Effector memory CD4-positive, alpha-beta T cell (primary cell): ENCODE measurements at places on chromosomes 12 and 14.

DNA sequence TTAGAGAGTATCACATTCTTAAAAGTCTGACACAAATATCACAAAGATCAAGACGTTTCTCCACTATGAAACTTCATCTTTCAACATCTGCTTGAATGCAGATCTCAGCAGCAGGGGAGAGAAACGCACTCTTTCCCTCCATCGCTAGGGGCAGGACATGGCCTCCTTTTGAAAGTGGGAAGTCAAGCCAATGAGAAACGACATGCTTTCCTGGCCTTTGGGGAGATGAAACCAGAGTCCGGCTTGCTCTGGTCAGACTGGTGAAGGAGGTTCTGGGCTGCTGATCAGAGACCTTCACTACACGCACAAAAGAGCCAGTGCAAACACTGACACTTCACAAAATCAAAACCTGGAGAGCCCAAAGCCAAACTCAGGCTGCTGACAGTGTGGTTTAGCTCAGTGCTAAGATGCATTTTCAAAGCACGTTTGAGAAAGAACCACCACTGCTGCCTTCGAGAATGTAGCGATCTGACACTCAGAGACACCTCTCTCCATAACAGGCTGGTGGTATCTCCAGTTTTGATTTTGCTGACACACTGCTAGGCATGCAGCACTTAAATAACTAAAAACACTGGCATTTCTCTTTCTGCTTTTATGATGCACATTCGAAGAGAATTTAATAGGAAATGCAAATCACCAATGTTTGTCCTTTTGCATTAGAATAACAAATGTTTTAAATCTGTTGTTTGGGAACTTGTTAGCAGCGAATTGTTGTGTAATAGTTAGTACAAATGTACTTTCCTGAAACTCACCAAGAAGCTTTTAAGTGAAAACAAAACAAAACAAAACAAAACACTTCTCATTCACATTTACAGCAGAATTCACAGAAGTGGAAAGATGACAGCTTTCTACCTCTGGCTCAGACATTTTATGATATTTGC lies 93.9 kb upstream of the OVCH1 start:
- DNase-seq = no peak

DNA sequence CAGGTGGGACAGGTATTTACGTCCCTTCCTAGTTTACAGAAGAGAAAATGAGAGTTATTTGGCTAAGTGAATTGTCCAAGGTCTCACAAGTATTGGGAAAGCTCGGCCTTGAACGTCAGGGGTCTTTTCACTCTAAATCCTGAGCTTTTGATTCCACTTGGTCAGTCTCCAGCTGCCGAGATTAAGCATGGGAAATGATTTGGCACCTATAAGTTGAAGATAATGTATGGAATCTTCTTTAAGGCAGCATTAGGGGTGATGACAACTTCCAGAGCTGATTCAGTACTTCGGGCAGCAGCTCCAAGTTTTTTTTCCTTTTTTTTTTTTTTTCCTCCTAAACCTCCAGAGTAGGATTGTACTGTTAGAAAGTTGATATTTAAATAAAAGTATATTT lies 722 bp downstream of the FAM234B start:
- no peak for DNase-seq

DNA sequence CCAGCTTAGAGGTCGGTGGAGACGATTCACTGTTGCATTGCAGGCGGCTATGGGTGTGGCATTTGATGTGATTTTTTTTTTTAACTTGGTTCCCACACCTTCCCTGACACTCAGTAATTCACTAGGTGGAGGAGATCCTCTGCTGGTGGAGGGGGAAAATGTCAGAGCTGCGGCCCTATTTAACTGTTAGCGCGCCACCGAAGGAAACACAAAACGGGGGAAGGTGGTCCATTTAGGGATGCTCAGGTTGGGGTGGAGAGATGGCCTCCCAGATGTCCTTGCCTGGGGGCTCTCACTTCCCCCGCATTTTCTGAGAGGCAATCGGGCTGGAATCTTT lies 4.3 kb upstream of the HOXC12 start:
- no peak for DNase-seq

GRCh38 chr12:132294121-132295034 lies 35.0 kb downstream of the GALNT9 start:
- DNase-seq = no peak

DNA sequence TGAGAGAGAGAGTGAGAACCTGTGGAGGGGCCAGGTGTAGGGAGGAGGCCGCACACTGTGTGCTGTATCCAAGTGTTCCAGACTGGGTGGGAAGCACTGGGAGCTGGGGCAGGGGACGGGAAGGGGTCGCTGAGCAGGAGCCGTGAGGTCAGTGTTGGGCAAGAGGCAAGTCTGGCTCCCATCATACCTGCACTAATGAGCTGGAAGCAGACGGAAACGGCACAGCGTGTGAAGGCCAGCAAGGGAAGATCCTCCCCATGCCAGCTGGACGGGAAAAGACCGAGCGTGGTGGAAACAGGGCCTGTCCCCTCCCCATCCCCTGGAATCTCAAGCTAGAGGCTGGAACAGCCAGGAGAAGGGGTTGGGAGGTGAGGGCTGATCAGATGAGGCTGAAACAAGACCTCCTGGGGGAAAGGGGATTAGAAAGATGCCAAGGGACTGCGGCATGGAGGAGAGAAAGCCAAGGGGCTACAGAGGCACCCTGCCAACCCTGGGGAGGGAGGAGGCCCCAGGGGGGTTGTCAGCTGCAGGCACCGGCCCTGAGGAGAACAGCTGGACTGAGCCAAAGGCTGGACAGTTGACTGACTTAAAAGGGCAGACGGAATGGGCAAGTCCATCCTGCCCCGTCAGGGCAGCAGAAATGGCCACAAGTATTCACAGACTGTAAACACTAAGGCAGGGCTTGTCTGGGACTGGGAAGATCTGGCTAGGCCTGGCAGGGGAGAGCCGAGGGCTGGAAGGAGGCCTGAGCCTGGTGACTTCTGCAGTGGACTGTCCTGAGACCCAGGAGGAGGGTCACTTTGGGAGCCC lies 19.0 kb upstream of the LTBP2 start:
- no peak for DNase-seq

DNA sequence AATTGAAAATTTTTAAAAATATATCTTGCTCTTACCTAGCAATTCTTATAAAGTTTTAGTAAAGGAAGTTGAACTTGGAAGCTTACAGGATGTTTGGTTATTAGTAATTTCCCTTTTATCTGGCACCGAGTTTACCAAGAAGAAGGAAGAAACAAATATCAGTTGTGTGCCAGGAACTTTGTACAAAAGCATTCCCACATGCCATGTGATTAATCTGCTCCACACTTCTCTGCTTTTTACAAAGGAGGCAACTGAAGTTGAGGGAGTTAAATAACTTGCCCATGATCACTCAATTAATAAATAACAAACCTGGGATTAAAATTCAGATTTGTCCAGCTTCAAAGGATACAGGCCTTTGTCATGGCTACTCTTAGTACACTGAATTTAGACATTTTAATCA lies 122.5 kb upstream of the BCAT1 start:
- no peak for DNase-seq

- DNase-seq = no peak
These were observed 35.7 kb downstream of the LRFN5 start for GRCh38 chr14:41642367-41642766.

DNA sequence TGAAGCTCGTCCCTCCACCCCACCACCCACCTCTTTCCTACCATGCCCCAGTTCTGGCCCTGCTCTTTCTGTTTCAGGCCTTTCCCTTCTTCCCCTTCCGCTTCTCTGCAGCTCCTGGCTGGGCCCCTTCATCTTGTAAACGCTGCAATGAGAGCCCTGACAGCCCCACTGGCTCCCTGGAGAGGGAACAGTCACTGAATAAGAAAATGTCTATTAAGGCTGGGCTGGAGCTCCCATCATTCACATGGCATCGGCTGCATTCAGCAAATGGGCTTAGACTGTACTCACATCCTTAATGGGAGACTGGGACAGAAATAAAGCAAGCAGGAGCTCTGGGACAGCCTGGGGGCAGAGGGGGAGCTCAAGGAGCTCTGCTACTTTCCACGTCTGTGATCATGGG lies 45.2 kb upstream of the TUNAR start:
- no peak for DNase-seq
